ENCODE measurements at places on chromosomes 16 and 17.
A peak's percentile ranks its signal among the peaks of the same experiment; 100 is the strongest.

DNA sequence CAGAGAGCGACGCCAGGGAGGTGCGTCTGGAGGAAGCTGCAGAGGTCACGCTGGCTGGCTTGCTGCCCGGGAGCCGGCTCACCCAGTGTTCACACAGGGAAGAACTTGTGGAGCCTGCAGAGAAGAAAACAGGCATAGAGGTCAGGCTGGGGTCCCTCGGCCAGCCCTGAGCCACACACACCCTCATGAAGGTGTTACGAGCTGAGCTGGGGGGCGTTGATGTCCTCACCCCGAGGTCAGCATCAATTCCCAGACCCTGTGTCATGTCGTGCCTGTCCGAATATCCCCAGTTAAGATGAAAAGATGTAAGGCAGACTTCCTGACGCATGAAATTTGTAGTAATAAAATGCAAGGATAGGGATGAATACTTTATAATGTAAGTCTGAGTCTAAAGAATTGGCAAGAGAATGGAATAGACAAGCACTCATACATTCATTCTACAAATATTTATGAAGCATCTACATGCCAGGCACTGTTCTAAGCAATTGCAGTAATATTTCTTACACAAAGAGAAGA is 77.1 kb downstream of the USP31 start:
- peak; percentile 23 for DNase-seq

DNA sequence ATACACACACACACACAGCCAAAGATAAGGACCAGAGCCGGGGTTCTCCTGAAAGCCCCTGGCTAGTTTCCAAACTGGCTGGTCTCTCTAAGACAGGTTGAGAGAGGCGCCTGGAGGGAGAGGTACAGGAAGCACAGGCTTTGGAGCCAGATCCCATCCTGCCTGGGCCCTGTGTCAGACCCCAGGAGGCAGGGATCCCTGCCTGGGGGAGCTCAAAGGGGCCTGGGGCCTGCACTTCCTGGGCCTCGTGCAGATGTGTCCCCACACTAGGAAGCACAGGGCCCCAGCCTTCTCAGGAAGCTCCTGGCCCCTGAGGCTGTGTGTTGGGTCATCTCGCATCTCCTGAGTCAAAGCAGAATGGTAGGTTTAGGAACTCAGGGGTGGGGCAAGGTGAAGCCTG is 16.0 kb downstream of the SLC5A10 start:
- DNase-seq = no peak

GRCh38 chr17:18267927-18268711 is 7.7 kb downstream of the MIEF2 start:
- DNase-seq = no peak

DNA sequence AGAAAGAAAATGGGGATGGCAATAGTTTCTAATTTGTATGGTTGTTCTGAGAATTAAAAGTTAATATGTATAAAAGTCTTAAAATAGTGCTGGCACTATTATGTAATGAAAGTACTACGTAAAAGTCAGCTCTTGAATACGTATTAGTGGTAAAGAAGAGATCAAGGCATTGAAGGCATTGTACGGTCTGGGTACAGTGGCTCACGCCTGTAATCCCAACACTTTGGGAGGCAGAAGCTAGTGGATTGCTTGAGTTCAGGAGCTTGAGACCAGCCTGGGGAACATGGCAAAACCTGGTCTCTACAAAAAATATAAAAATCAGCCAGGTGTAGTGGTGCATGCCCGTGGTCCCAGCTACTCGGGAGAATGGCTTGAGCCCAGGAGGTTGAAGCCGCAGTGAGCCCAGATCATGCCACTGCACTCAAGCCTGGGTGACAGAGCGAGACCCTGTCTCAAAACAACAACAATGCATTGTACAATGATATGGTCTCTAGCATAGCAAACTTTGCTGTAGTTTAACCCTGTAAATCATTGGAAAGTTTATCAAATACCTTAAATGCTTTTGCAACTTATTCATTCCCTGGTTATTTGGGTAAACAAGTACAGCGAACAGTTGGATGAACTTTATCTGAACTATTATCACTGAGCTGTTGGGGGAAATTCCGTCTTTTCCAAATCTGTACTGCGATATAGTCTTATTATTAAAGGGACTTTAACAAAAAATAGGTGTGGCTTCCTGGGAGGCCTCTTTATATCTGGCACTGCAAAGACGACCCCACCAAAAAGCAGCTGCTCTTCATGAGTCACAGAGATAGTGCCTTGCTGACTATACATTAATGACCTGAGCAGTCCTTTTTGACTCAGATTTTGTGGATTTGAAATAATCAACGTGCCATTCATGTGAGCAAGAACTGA is 73.6 kb downstream of the GPRC5B start:
- DNase-seq = peak; percentile 77

DNA sequence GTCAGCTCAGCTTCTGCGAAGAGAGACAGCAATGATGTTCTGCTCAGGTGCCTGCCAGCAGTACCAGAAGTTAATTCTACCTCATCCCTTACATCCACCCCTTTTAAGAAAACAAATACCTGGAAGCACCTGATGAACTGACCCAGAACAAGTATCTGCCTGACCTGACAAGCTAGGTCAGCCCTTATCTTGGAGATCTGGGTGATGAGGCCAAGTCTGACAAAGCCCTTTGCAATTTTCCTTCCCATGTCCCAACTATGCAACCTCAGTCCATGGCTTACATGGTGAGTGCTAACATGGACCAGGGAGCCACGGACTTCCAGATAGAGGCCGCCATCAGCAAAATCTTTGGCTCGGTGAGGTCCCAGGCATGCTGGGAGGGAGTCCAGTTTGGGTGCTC is 3.6 kb downstream of the ACADVL start:
- no peak for DNase-seq

- DNase-seq = peak; percentile 79
Observed at GRCh38 chr16:75385507-75386152, 47.7 kb downstream of the CFDP1 start.

GRCh38 chr16:68909099-68909733 is 65.9 kb downstream of the TANGO6 start:
- peak; percentile 7 for DNase-seq

DNA sequence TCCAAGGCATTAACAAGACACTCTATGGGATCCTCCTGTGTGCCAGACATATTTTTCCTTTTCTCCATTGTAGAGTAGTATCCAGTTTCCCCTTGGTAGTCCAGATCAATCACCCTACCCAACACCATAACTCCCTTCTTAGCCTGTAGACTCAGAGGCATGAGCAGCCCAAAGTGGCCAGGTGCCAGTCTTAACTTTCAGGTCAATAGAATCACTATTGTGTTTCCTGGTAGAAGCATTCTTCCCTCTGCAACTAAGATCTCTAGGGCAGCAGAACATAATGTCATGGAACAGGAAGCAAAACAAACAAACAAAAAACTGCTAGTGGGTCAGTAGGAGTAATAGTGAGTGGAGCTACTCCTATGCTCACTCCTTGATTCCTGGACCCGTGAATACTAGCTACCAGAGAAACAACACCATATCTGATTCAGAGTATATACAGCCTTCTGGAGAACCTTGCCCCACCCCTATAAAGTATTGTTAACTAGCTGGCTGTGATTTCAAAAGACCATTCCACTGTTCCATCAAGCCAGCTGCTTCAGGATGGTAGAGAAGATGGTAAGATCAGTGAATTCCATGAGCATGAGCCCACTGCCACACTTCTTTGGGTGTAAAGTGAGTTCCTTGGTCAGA is 11.2 kb upstream of the CLEC19A start:
- DNase-seq = no peak
